BE2C (cell line): ENCODE measurements at places on chromosomes 1 and 21.

DNA sequence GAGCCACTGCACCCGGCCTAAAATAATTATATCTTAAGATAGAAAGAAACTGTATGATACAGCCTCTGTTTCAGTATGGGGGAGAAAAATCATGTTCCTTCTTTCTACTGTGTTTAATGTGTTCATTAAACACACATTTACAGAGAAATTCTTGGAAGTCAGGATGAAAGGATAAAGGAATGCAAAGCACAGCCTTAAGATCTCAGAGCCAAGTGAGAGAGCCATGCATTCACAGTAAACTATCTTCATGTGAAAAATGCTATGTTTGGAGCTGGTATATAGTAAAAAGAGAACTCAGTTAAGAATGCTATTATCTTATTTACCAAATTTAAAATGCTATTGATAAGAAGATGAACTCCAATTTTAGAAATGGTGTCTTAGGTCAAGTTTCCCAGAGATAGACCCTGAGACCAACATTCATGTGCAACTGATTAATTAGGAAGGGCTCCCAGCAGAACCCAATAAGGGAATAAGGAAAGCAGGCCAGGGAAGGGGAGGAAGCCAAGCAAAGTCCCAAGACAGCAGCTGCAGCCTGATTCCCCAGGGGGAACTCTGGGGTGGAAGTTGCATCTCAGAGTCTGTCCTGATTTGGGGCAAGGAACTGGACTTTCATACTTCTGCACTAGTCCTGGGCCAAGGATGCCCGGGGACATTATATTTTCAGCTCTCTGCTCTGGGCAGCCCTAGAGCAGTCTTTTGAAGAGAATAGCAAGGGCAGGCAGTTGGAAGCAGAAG is 130.0 kb upstream of the ZNF648 start:
- DNase-seq, result no peak

DNA sequence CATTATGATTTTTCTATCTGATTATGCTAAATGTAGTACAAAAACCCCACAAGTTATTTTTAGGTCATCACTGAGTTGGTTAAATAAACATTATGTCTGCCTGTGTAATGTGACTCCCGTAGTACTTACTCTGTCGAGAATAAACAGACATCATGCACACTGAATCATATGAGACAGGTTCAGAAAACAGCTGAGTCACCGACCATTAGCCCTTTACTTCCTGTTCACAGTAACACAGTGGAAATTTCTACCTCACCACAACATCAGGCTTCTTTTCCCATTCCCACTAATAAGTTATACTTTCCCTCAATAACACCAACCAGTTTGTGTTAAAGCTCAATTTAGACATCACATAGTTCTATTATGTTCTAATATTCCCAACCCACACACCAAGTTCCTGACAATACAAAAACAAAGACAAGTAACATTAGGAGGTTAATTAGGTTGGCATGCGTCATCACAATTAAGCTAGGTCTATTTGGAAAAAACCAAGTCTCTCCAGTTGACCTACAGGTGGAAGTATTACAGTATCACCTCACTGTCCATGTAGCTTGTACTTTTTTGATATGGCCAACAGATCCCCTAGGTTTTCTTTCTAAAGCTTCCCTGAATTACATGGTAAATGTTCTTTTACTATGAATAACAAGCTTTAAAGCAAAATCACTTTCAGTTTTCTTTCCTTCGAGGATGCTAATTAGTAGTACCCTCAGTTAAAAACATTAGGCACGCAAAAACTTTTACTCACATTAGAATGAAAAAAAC is 154.2 kb downstream of the EIF4G3 start:
- peak; percentile 52 for DNase-seq

- peak; percentile 36 for DNase-seq
Observed at GRCh38 chr1:58783090-58783992, 506 bp downstream of the JUN start.

GRCh38 chr1:174204697-174205308 is 45.5 kb downstream of the RABGAP1L start:
- DNase-seq, result no peak

GRCh38 chr1:228936881-228937280 is 201.6 kb downstream of the RHOU start:
- DNase-seq, result no peak

DNA sequence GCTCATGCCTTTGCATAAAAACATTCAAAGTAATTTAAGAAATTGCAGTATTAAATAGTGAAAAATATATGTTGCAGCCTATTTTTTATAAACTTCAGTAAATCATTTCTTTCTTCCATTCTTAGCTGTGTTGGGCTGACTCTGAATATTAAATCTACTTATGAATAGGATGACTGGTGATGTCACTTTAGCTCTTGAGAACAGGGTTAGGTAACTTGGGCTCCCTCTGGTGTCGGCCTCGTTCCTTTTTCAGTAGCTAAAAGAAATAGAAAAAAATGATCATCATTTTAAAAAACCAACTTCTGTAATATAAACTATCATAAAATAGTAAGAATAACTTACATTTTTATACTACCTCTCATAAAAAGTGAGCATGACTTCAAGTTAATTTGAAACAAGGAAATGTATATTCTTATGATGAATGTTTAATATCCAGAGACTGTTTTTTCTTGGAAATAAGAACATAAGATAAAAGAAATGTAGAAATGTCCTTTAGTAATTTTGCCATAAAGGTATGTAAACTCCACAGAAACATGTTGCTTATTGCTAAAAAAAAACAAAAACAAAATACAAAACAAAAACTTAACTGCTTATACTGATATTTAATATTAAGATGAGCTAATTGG is 26.8 kb upstream of the NCAM2 start:
- DNase-seq, result peak; percentile 74

DNA sequence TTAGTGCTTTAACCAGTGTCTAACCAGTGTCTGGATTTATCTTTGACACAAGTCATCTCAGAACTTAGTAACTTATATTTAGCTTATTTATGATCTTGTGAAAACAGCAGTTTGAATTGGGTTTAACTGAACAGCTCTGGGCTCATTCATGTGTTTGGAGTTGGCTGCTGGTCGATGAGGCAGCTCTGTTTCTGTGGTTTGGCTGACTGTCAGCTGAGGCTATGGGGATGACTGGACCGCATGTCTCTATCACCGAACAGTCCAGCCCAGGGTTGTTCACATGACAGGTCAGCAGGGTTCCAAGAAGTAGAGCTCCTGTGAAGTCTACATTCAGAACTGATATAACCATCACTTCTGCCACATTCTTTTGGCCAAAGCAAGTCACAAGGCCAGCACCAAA is 29.1 kb upstream of the C21orf91 start:
- DNase-seq, result no peak

- DNase-seq, result no peak
Observed at GRCh38 chr1:20390589-20391331, 95.2 kb downstream of the CAMK2N1 start.

DNA sequence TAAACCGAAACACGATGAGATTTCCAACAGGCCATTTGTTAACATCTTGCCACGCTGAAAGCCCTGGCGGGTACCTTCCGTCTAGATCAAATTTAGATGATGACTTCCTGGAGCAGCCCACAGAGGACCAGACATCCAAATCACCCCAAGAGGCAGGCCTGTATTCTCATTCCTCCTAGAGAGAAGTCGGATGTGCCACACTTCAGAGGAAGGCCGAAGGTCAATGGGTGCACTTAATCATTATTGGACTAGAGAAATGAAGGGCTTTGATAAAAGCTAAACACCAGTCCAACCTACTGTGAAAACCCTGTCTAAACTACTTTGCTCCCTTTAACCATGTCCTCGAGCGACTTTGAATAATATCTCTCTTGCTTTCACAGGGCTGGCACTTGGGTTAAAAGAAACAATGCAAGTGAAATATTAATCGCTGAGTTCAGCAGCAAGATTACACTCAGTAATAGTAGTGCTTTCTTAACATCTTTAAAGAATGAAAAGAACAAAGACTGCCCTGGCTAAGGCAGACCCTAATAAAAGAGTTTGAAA is 76.5 kb downstream of the BCAR3 start:
- no peak for DNase-seq

GRCh38 chr1:53108646-53109580 is 33.5 kb downstream of the SLC1A7 start:
- peak; percentile 46 for DNase-seq

- no peak for DNase-seq
Observed at GRCh38 chr21:40481764-40482163, 365.2 kb downstream of the DSCAM start.

- no peak for DNase-seq
Observed at GRCh38 chr1:14539953-14540563, 58.4 kb upstream of the KAZN start.

GRCh38 chr1:17635276-17635675 is 95.8 kb downstream of the ARHGEF10L start:
- no peak for DNase-seq

GRCh38 chr1:15411593-15412137 is 2.0 kb downstream of the EFHD2 start:
- DNase-seq, result no peak

DNA sequence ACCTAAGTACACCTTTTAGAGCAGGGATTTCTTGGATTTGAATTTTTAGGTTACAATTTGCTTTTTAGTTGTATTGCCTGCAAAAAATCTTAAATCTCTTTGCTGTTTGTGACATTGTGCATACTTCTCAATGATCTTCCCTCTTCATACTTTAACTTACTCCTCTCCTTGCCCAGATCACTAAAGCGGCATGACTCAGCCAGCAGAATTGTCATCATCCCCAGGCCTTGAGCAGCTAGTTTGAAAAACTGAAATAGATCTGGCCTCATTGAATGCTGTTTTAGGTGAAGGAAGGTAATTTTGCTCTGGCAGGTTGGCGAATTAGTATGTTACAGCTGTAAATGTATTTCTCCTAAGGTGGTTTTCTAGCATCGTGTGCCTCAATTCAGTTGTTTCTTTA is 145.9 kb downstream of the RYR2 start:
- DNase-seq, result no peak

GRCh38 chr1:15192916-15193550 is 39.5 kb downstream of the TMEM51 start:
- no peak for DNase-seq

- no peak for DNase-seq
Observed at GRCh38 chr1:185610954-185611353, 123.2 kb upstream of the HMCN1 start.

- DNase-seq, result no peak
Observed at GRCh38 chr21:32884062-32884461, 112.5 kb upstream of the PAXBP1 start.

DNA sequence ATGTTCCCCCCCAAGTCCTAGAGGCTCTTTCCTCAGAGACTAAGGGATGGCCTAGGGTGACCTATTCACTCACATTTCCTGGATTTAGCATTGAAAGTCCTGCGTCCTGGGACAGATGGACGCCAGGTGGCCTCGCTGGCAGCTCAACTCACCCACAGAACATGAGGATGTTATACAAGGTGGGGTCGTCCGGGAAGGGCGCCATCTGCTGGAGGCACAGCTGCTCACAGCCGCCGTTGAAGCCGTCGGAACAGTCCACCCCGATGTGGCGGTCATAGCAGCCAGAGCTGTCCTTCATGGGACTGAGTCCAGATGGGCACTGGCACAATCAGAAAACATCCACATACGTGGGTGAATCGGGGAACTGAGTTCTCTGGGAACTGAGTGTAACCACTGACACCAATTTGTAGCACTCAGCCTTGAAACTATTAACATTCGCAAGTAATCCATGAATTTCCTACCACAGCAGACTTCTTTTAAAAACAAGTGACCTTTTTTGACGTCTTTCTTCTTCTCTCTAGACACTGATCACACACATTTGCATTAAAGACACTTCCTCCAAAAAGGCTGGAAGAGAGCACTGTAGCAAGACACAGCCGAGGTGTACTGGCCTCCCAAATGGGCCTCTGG is 215.4 kb downstream of the ASTN1 start:
- DNase-seq, result peak; percentile 64

GRCh38 chr1:51518586-51519047 is 449 bp downstream of the EPS15 start:
- peak; percentile 36 for DNase-seq

DNA sequence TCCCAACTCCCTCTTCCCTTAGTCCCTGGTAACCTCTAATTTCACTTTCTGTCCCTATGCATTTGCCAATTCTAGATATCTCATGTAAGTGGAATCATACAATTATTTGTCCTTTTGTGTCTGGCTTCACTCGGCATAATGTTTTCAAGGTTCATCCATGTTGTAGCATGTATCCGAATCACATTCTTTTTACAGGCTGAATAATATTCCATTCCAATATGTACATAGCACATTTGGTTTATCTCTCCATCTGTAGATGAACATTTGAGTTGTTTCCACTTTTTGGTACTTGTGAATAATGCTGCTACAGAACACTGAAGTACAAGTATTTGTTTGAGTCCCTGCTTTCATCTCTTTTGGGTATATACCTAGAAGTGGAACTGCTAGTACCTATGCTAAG is 857 bp upstream of the LYPLAL1 start:
- no peak for DNase-seq

- DNase-seq, result no peak
Observed at GRCh38 chr1:240171907-240172306, 80.2 kb downstream of the FMN2 start.

DNA sequence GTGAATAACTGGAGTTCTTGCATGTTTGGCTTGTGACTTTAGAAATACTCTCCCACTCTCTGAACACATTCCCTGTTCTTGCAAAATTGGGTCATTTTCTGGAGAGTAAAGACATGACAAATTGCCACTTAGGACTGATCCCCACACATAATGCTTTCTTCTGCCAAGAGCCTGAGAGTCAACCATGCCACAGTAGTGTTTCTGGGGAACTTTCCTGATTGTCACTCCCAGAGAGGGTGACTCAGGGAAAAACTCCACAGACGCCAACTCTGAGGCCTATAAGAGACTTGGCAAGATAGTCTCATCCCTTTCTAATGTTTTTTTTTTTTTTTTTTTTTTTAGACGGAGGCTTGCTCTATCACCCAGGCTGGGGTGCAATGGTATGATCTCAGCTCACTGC is 157.8 kb downstream of the ATG4C start:
- no peak for DNase-seq

DNA sequence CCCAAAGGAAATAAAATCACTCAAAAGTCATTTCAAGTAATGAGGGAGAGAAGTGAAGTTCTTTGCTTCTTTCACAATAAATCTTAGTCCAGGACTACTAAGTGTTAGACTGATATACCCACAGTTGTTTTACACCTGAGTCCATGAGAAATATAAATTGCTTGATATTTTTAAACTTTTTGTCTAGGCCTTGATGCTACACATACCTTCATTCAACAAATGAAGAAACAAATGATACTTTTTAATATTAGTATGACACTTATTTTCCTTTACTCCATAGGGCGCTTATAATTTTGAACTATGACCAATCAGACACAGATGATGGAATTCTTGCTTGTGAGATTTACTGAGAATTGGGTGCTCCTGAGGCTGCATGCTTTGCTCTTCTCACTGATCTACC is at the start of gene OR14K1:
Gene OR14K1 (plus strand): TSS at position 301 of the 400 bp plus-strand sequence. CDS start 0 bp downstream, at position 301.
- no peak for DNase-seq
